ENCODE measurements at places on chromosomes 3 and 15. TPM values are rescaled to one million over a fixed set of nuclear protein-coding genes. Genes with fewer than 3 reads are reported as not detected.

DNA sequence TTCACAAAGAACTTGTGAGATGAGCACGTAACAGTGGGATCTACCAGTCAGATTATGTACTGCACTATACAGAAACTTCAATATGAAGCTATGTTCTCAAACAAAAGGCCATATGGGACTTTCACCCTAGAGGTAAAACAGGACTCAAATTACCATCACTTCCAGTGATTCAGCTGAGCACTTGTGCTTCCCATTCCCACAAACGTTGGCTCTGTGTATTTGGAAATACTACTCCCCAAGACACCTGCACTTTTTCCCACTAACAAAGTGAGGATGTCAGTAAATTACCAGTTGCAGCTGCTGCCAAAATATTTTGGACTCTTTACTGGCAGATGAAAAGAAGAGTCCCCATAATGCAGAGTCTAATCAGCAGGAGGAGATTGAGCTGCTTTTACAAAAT is 1570.1 kb downstream of the SI start:
- DNase-seq: no peak

GRCh38 chr3:157520485-157521150 is 17.4 kb upstream of the VEPH1 start:
- peak; percentile 44 for DNase-seq

DNA sequence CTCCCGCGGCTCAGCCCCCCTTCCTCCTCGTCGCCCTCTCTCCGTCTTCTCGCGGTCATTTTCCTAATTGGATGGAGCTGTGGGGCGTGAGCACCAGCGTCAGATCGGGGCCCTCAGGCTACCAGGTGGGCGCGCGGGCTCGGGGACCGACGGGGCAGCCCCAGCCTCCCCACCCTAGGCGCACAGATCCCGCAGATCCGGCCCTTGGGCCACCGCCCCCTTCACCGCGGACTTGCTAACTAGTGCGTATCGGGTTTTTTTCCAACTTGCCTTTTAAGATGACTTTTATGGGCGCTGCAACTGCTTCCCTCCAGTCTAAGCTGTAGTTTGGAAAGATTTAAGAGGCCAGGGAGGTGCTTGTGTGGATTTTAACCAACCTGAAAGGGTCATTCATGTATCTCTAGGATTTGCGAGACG is 1.3 kb downstream of the ZNF710 start:
- no peak for DNase-seq

- no peak for DNase-seq
These were observed 92.5 kb downstream of the BDH1 start for GRCh38 chr3:197463279-197463678.

GRCh38 chr3:38989917-38990510 is 61.7 kb downstream of the SCN11A start:
- no peak for DNase-seq

Gene FBXL2
- total RNA-seq: 13.8 TPM
